ENCODE measurements at places on chromosomes 2 and 18.

DNA sequence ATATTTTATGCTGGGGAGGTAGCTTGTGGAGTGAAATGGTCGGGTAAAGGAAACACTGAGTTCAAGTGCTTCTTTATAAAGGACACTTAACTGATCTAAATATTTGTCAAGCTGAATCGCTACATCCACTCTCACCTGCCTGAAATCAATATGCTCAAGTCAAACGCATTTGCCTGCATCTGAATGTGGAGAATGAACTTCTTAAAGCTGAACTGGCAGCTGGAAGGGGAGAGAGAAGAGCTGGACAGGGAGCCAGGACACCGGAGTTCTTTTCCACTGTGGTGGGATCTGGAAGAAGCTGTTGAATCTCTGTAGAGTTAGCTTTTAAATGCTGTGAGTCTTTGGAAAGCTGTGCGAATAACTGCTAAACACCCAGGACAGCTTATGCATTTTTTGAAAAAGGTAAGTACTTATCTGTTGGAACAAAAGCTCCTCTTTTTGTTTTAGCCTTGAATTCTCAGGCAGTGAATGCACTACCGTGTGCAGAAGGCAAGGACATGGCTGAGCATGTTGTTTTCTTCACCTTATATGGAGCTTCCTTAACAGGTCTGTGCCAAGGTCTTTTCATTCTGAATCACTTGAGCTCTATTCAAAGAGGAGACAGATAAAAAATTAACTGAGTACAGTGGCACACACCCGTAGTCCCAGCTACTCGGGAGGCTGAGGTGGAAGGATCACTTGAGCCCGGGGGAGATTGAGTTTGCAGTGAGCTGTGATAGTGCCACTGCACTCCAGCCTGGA, 74.2 kb upstream of the KLF7 start:
- no peak for DNase-seq

GRCh38 chr18:80037869-80038630, 3.8 kb downstream of the RBFA start:
- DNase-seq = no peak

GRCh38 chr2:227996366-227996765, 124.9 kb downstream of the DAW1 start:
- DNase-seq = no peak

- no peak for DNase-seq
Measured at GRCh38 chr2:2188941-2189340, 142.1 kb downstream of the MYT1L start.

GRCh38 chr2:71700658-71701397, 247.5 kb downstream of the DYSF start:
- no peak for DNase-seq

DNA sequence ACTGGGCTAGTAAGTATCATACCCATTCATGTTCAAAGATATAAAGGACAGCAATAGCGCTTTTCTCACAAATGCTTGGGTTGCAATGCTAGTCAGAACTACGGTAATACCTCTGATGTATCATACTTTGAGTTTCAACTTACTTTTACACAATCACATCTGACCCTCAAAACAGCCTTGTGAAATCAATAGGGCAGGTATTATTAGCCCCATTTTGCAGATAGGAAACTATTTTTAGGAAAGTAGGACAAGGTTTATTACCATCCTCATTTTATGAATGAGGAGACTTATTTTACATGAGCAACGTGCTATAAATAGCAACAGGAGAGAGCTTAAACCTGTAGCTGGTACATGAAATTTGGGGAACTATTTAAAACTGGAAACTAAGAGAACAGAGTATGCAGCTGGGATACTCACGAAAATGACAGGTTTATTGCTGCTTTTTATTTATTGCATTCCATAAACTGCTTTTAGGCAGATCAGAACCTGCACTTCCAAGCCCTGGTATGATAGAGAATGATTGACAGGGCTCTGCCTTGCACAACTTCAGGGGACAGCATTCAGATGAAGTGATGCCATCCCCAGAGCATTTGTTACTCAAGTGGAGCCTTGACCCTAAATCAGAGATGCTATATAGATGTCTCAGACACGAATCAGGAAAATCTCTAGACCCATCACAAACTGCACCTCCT, 42.4 kb upstream of the PPM1B start:
- no peak for DNase-seq

Measured in COR-L47 (cell line).